ENCODE measurements at places on chromosomes 5 and 9. TPM values are rescaled to one million over a fixed set of nuclear protein-coding genes. Genes with fewer than 3 reads are reported as not detected.
A peak's percentile ranks its signal among the peaks of the same experiment; 100 is the strongest.

Gene PCDHGA12
- polyA plus RNA-seq: 4.5 TPM

Gene CDH9
- 0.14 TPM for polyA plus RNA-seq

DNA sequence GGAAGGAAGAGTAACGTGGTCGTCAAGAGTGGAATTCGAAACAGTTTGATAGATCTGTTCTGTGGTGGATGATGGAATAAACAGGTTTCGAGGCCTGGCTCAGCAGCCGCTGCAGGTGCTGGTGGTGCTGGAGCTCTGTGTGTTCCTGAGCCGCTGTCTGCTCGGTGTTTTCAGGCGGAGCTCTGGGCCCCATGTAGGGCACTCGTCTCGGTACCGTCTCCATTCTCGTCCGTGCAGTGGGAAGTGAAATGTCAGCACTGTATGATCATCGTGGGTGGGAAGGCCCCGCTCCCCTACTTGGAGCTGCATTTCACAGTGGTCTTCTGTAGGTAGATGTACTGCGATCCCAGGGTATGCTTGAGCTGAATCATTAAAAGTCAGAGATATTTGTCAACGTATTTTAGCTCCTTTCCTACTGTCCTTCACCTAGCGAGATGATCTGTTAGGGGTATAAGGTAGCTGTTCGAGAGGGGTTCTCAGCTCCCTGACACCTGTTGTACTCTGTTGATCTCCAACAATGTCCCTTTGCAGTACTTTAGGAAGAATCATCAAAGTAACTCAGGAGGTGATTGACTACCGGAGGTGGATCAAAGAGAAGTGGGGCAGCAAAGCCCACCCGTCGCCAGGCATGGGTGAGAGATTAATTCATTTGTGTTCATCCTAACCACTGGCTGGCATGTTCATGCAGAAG is 35.9 kb downstream of the TENT4A start:
- DNase-seq: no peak

DNA sequence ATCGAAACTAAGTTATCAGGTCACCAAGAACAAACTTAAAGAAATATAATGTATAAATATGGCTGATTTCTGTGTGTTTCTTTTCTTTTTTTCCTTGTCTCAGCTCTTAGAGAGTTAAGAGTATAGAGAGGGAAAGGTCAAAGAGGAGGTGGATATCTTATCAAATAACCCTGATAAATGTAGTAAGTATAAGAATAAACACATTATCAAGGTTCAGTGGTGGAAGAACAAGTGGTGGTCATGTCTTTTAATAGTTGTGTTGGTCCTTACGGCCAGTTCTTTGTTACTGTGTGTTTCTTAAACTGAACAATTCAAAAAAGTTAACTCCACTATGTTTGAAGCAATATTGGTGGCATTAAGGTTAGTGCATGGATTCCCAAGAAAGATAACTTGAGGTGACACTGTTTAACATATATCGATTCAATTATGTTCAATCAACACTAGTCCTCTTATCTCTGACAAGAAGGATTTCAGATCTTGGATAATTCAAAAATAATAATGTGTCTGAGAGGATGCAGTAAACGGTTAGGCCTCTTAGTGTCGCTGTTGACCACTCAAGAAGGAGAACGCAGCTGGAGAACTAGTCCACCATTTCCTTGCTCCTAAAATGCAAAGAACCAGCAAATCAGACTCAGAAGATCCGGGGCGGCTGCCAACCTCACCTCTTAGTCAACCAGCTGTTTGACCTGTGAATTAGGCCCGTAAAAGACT is at the start of gene PCDHGA3:
PCDHGA3 (plus strand) TSS at position 588 of the 711 bp plus-strand sequence. CDS start 205 bp downstream, outside the sequence.
- no peak for DNase-seq

DNA sequence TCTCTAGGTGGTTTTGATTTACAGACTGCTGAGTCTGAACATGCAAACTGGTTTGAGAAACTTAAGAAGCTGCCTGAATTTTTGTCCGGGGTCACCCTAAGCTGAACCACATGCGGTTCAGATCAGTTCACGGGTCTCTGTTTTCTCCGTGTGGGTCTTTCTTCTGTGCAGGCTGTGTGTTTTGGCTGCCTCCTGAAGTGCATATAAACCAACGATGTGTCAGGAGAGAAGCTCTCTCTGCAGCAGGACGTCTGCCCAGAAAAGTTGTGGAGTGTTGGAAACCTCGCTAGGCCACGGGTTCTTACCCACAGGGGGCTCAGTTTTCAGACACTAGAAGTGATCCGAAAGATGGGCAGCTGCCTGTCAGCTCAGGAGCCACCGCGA is 364.2 kb downstream of the IRX2 start:
- DNase-seq: peak; percentile 93

DNA sequence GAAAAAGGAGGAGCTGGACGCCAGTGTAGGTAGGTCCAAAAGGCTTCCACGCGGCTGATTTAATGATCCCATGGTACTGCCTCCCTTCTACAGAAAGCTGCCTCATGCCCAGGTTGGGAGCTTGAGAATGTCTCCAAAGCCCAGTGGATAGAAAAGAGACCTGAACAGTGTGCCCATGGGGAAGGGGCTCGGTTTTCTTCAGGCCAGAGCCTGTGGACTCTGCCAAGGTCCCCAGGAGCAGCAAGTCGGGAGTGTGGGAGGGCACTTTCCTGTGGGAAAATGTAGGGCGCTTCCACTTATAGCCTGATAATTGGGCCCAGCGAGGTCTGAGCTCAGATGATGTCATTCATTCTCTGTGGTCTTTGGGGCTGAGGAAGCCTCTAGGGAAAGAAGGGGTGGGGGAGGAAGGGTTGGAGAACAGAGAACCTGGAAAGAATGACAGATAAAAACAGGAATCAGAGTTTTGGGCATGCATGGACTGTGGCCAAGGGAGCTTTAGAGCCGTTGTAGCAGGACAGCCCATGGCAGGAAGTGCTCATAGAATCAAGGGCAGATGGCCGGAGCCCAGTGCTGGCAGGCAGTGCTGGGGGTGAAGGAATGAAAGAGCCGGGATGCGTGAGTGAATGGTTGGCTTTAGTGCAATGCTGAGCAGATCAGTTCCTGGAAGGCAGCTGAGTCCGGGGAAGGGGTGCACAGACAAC is 42.5 kb upstream of the SH3PXD2B start:
- DNase-seq: peak; percentile 31

- no peak for DNase-seq
Measured at GRCh38 chr5:151820903-151821302, 49.1 kb downstream of the G3BP1 start.
